ENCODE measurements at places on chromosomes 3 and 15.

- H3K4me3 ChIP-seq = no peak overlapping the region
- H3K36me3 ChIP-seq = no peaks in the 10 kb centered on the region
- H3K27ac ChIP-seq = no peak overlapping the region
- no peak for DNase-seq
Observed at GRCh38 chr3:136008732-136009470, 43.4 kb downstream of the PPP2R3A start.

GRCh38 chr3:30578479-30578878 lies 27.9 kb upstream of the TGFBR2 start:
- H3K27me3 ChIP-seq = no peaks in the 10 kb centered on the region
- H3K27ac ChIP-seq = no peak overlapping the region
- no peak for DNase-seq
- no peaks in the 10 kb centered on the region for H3K36me3 ChIP-seq
- no peak overlapping the region for H3K4me3 ChIP-seq

DNA sequence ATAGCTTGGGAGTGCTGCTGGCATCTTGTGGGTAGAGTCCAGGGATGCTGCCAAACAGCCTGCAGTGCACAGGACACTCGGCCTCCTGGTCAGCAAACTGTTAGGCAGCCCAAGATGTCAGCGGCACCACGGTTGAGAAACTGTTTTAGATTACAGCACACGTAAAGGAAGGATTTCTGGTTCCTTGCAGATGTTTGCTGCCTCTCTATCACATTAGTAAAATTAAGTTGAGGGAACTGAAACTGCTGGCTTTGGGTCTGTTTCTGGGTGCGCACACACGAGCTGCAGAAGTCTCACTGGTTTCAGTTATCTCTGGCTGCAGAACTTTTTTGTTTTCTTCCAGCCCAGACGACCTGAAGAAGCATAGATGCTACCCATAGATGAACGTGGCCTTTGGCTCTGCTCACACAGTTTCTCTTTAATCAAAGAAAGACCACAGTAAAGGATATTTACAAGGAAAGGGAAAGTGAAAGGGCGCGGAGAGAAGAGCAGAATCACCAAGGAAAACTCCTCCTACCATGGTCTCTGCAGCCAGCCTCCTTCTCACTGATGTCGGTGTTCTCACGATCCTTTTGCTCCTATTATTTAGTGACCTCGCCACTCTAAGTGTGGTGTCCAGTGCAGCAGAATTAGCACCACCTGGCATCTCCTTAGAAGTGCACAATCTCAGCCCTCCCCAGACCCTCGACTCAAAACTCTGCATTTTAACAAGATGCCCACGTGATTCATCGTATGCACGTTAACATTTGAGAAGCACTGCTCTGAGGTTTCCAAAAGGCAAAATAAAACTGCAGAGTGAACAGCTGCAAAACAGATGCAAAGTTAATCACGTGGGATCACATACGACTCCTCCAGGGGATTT lies 50.6 kb upstream of the AKAP13 start:
- DNase-seq = peak; percentile 79
- H3K27ac ChIP-seq = peak overlapping the region; percentile 98
- H3K27me3 ChIP-seq = no peaks in the 10 kb centered on the region
- H3K36me3 ChIP-seq = peaks cover 6% of the 10 kb centered on the region

DNA sequence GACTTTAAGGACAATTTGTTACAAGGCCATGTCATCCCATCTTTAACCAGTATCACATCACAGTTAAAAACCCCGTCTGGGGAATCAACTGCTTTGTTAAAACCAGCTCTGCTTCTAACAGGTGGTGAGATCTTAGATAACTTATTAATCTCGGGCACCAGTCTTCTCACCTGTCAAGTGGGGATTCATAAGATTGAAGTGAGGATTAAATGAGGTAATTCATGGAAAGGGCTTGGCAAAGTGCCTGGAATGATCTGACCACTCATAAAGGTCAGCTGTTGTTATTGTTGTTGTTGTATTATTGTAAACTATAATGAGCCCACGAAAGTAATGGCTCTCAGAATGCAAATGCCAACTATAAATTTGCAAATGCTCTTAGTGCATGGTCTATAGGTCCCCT lies 30.1 kb upstream of the SLC24A5 start:
- H3K4me3 ChIP-seq = no peak overlapping the region
- H3K27ac ChIP-seq = no peak overlapping the region
- H3K27me3 ChIP-seq = peaks cover 3% of the 10 kb centered on the region
- no peak for DNase-seq
- H3K4me1 ChIP-seq = no peaks in the 10 kb centered on the region
- no peaks in the 10 kb centered on the region for H3K36me3 ChIP-seq

- DNase-seq = no peak
- H3K4me3 ChIP-seq = no peak overlapping the region
- H3K27ac ChIP-seq = no peak overlapping the region
- H3K36me3 ChIP-seq = peaks cover 17% of the 10 kb centered on the region
- H3K27me3 ChIP-seq = peaks cover 22% of the 10 kb centered on the region
Observed at GRCh38 chr3:46093966-46094365, 66.7 kb upstream of the XCR1 start.

DNA sequence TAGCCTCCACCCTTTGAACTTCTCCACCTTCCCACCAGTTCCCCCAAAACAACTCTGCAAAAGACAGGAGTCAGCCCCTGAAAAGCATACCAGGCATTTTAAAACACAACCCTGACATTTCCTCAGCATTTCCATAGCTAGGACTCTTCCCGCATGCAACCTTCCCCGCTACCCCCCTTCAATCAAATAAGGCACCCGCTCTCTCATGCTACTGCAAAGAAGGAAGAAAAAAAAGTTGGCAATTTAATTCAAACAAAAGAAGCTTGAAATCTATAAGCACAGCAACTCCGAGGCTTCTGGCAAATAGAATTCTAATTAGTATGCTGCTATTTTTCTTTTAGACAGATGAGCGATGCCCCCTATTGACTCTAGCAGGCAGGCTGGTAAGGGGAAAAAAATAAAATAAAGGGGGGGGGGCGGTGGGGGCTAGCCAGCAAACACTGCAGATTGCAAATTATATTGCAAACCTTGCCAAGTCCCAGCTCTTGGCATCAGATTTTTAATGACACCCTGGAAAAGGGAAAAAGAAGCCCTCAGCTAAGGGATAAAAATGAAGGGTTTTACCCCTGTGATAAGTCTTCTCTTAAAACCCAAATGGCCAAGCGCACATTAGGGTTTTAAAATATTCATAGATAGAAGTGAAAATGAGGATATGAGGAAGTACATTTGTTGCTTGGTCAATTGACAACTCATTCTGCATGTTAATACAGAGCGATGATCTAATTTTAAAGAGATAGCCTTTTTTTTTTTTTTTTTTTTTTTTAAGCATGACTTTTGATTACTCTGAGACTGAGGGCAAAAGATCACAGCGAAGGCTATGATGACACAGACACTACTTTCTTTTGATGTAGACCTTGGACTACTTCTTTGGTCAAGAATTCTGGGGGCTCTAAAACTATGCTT lies 255.2 kb downstream of the NR2F2 start:
- no peak overlapping the region for H3K27ac ChIP-seq
- DNase-seq = no peak
- H3K4me1 ChIP-seq = no peaks in the 10 kb centered on the region
- H3K36me3 ChIP-seq = no peaks in the 10 kb centered on the region
- H3K4me3 ChIP-seq = no peak overlapping the region

DNA sequence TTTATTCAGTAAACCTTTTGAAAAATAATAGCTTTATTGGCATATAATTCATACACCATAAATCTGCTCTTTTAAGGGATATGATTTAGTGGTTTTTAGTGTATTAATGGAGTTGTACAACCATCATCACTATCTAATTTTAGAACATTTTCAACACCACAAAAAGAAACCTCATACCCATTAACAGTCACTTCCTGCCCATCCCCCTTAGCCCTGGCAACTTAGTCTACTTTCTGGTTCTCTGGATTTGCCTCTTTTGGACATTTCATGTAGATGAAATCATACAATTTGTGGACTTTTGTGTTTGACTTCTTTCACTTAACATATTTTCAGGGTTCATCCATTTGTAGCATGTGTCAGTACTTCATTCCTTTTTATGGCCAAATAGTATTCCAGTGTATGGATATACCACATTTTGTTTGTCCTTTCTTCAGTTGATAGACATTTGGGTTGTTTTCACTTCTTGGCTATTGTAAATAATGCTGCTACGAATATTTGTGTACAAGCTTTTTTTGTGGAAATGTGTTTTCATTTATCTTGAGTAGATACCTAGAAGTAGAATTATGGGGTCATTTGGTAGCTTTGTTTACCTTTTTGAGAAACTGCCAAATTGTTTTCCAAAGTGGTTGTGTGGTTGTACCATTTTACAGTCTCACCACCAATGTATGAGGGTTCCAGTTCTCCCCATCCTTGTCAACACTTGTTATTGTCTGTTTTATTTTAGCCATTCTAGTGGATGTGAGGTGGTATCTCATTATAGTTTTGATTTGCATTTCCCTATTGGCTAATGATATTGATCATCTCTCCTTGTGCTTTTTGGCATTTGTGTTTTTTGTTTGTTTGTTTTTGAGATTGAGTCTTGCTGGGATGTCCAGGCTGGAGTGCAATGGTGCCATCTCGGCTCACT lies 45.8 kb downstream of the SMAD3 start:
- peaks cover 79% of the 10 kb centered on the region for H3K4me1 ChIP-seq
- H3K4me3 ChIP-seq = no peak overlapping the region
- peak overlapping the region; percentile 76 for H3K27ac ChIP-seq

DNA sequence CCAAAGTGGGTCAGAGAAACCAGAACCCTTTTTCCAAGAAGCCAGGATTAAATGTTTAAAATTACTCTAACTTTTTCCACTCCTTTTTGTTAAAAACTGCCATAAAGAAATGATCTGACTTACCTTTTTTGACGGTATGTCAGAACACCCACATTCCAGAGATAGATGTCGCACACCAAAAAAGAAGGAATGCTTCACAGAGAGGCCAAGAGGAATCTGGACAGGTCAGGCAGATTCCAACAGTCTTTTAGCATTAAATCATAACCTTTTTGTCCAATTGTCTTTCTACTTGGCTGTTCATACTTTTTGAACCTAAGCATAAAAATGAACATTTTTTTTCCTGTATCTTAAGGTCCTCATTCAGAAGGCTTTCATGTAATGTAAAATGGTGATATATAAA lies 846.9 kb downstream of the NSUN3 start:
- H3K4me1 ChIP-seq = no peaks in the 10 kb centered on the region
- H3K27me3 ChIP-seq = no peaks in the 10 kb centered on the region
- no peak overlapping the region for H3K4me3 ChIP-seq
- H3K27ac ChIP-seq = no peak overlapping the region

- peaks cover 8% of the 10 kb centered on the region for H3K4me1 ChIP-seq
- no peak overlapping the region for H3K27ac ChIP-seq
- H3K4me3 ChIP-seq = no peak overlapping the region
- H3K27me3 ChIP-seq = peaks cover 7% of the 10 kb centered on the region
Observed at GRCh38 chr3:141469720-141470119, 17.1 kb upstream of the RASA2 start.

DNA sequence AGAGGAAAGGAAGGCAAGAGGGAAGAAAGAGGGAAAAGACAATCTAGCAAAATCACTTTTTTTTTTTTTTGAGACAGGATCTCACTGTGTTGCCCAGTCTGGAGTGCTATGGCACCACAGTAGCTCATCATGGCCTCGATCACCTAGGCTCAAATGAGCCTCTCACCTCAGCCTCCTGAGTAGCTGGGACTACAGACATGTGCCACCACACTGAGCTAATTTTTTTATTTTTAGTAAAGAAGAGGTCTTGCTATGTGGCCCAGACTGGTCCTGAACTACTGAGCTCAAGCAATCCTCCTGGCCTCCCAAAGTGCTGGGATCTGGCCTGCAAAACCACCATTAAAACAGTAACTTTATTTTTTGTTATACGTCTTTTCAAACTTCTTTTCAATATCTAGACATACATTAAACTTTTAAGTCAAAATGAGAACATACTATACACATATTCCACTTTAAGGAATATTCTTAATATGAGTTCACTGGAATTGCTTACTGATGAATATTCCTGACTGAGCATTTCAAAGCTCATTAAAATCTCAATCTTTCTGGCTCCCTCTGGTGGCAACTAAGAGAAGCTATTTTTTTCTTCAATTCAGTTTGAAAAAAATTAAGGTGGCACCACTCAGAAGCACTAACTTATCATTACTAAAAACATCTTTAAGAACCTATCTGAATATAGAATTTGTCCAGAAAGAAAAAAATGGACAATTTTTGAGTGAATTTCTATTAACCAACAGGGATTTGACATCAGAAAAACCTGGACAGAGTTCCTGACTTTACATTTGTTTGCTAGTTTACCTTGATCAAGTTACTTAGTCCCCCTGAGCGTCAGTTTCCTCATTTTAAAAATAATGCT lies 40.9 kb downstream of the UACA start:
- H3K4me3 ChIP-seq = no peak overlapping the region
- DNase-seq = no peak
- peaks cover 14% of the 10 kb centered on the region for H3K27me3 ChIP-seq
- H3K4me1 ChIP-seq = no peaks in the 10 kb centered on the region
- H3K27ac ChIP-seq = no peak overlapping the region

DNA sequence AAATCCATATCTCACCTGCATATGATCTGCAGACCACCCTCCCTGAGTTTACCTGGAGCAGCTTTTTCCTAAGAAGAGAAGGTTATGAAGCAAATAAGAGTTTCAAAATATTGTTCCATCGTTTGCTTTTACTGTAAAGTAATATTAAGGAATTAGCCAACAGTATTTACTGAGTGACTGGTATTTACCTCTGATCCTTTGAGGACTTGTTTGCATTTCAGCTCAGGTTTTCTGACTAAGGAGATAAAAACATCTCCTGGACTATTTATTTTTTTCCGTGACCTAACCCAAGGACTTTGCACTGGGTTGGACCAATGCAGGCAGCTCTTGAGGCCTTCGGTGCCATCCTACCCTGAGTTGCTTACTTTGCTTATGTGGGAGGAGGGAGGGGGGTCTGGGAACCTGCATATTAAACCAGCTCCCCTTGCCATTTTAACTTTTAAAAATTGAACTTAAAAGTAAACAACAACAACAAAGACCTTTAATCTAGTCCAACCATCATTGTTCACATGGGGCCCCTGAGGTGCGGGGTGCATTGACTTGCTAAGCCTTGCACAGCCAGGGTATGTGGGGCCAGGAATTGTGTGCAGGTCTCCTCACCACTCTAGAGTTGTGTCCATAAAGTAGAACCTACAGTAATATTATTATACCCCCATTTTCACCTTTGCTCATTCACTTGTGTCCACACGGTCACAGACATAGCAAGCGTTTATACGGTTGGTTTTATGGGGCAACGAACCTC lies 39.3 kb downstream of the TRAK1 start:
- no peak overlapping the region for H3K27ac ChIP-seq
- no peaks in the 10 kb centered on the region for H3K27me3 ChIP-seq
- no peaks in the 10 kb centered on the region for H3K4me1 ChIP-seq

DNA sequence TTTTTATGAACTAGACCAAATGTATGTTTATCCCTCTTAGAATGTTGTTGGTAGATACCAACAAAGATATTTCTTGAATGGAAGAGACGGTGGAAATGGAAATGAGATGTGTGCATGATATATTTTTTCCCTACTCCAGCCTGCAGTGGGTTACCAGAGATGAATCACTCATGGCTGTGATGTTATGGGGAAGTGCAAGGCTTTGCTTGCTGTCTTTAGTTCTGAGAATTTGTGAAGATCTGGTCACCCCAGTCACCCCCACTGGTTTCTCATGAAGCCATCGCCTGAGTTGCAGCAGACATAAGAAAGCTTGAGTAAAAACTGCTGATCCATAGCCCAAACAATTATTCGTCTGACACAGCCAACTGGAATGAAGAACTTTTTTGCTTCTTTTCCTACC lies 78.1 kb upstream of the EOMES start:
- H3K4me3 ChIP-seq = no peak overlapping the region
- no peak for DNase-seq
